WTC11 (cell line): ENCODE measurements at places on chromosomes 6 and 20. TPM values are rescaled to one million over a fixed set of nuclear protein-coding genes. Genes with fewer than 3 reads are reported as not detected.

DNA sequence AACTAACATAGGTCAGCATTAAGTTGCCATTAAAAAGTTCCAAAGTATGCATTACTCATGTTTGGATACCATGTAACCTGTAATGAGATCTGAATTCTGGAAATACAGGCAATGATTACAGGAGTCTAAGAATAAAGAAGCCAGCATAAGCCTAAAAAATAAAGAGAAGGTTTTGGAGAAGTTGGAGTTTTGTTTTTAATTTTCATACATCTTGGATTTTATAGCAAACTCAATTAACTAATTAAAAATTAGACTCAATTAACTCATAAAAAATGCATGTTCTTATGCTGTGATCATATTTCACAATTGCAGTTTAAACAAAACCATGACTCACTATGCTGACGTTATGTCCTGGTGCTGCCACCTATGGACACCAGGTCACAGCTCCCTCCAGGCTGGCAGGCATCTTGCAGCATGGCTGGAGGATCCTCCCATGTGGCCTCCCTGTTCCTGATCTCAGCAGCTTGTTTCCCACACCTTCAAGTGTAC, 648.8 kb upstream of the AGPAT4 start:
- no peak overlapping the region for H3K4me3 ChIP-seq
- no peaks in the 10 kb centered on the region; the same call in 1 of the 2 replicates for H3K4me1 ChIP-seq
- H3K27ac ChIP-seq: no peak overlapping the region

- DNase-seq: no peak
- no peak overlapping the region for H3K4me3 ChIP-seq
- no peaks in the 10 kb centered on the region; the same call in 1 of the 2 replicates for H3K27me3 ChIP-seq
- no peaks in the 10 kb centered on the region for H3K36me3 ChIP-seq
Observed at GRCh38 chr20:41960166-41960565, 342.0 kb upstream of the CHD6 start.

Gene SLC22A16
- total RNA-seq: 0.34 TPM in 1 of 3 replicates, not detected in the others

DNA sequence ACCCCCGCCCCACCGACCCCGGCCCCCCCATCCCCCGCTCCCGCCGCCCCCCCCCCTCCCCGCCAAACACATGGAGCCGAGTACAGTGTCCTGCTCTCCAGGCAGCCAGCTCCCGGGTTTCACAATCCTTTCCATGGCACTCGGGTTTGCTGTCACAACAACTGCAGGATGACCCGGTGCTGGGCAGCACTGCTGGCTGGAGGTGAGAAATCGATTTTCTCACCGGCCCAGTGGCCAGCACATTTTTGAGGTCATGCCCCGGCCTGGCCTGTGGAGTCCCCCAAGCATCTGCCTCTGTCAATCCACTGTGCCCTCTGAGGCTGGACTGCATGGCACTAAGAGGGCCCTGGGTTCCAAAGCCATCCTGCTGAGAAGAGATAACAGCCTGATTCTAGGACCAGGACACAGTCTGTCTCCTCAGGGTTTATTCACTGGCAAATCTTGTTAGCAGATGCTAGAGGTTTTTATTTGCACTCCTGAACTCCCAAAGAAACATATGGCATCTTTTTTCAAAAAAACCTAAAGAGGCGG, 129.5 kb downstream of the NFATC2 start:
- no peak for DNase-seq
- H3K4me1 ChIP-seq: peaks cover 22% of the 10 kb centered on the region
- peaks cover 3% of the 10 kb centered on the region; the same call in 1 of the 2 replicates for H3K27me3 ChIP-seq

DNA sequence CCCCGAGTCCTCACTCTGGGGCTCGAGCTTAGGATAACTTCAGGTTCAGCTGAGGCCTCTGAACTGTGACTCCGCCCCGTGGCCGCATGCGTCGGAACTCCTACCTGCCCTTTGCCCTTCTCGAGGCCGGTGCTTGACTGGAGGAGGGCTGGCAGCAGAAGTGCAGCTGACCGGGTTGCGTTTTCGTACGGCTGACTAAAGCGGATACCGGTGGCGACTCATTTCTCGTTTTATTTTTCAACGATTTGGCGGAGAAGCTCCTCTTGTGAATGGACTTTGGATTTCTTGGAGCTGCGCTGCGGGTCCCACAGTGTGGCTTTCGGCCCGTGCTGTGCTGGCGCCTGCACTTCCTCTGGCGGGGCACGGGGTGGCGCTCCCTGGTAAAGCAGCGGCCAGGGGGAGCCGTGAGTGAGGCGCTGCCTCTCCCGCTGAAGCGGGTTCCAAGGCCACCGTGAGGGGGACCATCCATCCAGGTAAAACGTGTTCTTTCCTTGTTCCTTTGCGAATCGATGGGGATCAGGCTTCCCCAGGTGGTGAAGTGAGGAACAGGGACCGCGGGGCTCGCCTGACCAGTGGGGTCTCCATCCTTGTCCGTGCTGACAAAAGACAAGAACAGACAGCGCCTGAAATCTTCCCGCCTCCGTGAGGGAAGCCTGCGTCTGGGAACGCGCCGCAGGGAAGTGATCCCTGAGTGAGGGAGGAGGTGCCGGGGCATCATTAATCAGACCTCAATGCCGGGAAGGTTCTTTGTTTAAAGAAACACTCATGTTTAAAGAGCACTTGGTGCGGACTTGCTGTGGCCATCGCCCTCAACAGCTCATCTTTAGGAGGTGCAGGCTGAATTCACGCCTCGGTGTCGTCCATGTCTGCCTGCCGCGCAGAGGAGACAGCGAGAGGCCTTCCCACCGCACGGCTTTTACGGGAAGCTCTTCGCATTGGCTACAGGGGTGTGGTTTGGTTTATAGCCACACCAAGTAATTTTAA, 38.8 kb downstream of the ERMARD start:
- DNase-seq: peak; percentile 82
- peaks cover 16% of the 10 kb centered on the region; the same call in 1 of the 2 replicates for H3K4me1 ChIP-seq
- no peaks in the 10 kb centered on the region for H3K36me3 ChIP-seq
- H3K27me3 ChIP-seq: peaks cover 31% of the 10 kb centered on the region
- peak overlapping the region; percentile 65 for H3K4me3 ChIP-seq
